ENCODE measurements at places on chromosomes 7 and 10.

DNA sequence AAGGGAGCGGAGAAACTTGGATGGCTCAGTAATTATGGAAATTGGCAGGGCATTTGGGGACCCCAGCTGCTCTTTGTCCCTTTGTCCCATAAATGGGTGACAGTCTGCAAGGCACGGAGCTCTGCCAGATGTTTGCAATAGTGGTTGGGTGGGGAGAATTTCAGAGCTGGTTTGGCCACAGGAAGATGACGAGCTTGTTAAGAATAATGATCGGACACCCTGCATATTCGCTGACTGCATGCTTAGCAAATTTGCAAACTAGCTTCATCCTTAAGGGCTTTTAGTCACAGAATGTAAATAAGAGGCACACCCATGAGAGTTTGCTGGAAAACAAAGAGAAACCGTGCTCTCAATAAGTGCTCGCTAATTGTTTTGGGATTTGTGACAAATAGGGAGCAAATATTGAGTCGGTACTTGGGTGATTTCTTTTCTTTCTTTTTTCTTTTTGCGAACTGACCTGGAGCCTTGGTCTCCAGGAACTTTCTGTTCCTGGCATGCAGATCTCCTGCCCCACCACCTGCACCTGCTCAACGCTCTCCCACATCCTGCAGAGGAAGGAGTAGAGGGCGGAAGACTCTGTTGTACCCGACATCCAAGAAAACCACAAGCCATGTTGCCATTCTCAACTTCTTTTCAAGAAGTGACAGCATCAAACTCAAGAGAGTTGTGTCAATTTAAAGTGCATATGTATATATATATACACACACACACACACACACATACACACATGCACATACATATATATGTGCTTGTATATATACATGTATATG, 238.9 kb downstream of the CAMK1D start:
- DNase-seq = no peak

DNA sequence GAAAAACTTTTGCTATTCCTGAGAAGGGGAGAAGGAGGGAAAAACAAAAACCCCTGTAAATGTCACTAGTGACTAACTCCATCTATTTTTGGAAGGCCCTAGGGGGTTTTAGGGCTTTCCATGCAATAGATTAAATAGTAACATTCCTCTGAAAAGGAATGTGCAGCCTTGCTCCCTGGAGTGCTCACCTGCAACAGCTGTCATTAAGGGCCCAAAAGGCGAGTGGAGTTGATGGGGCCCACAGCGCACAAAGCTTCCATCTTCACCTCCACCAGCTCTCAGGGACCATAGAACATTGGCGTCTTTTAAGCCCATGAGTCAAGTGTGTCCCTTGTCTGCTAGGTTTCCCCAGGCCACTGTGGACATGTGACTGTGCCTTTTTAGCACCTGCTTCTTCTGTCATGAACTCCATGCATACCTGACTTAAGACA, 58.0 kb upstream of the IL6 start:
- no peak for DNase-seq

GRCh38 chr10:47044741-47045140, 133.5 kb downstream of the PTPN20 start:
- no peak for DNase-seq

GRCh38 chr7:157980774-157981173, 606.8 kb downstream of the PTPRN2 start:
- DNase-seq = no peak

GRCh38 chr7:115047958-115048720, 126.2 kb downstream of the MDFIC start:
- no peak for DNase-seq

DNA sequence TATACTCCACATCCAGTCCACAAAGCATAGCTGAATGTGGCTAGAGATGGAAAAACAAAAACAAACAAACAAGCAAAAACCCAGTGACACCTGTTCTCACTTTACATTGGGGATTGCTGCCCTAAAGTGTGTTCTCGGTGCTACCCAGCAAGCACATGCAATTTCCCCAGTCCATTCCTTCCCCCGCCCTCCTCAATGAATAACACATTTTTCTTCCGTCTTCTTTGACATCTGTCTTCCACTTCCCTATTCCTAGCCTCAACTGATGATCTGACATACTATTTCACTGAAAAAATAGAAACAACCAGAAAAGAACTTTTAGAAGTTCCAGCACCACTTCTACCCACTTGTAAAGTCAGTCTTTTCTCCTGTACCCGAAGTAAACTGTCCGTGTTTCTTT, 147.1 kb downstream of the MALRD1 start:
- DNase-seq = no peak

DNA sequence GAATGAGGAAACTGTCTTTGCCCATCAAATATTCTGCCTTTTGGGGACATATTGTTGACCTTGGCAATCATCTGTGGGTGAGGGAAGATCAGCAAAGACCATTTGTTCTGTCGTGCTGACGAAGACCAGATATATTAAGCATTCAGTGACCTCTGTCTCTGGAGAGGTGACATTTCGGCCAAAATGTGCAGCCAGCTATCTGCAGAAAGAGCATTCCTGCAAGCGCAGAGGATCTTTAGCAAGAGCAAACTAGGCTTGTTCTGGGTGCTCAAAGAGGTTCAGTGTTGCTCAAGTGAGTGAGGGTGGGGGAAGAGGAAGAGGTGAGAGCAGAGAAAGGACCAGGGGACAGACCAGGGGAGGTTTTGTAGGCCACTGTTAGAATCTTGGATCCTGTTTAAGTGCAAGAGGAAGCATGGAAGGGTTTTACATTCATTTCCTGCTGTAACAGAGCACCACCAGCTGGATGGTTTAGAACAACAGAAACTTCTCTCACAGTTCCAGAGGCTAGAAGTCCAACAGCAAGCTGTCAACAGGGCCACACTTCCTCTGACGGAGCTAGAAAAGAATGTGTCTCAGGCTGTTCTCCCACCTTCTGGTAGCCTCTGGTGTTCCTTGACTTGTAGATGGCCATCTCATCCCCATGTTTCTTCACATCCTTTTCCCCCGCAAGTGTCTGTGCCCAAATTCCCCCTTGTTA, 11.2 kb downstream of the C10orf120 start:
- no peak for DNase-seq

DNA sequence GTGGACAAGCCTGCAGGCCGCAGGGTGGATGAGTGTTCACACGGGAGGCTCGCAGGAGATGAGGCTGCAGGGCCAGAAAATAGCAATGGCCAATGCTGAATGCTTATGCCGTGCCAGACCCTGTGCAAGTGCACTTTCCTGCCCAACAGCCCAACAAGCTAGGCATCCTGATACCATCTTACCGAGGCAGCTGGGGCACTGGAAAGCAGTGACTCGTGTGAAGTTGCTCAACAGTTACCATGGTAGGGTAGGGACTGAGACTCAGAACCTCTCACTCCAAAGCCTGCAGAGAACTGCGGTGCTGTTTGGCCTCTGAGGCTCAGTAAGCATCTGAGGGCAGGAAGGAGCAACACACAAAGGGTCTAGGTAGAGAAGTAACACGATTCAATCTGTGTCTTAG, 43.7 kb downstream of the JAZF1 start:
- no peak for DNase-seq

DNA sequence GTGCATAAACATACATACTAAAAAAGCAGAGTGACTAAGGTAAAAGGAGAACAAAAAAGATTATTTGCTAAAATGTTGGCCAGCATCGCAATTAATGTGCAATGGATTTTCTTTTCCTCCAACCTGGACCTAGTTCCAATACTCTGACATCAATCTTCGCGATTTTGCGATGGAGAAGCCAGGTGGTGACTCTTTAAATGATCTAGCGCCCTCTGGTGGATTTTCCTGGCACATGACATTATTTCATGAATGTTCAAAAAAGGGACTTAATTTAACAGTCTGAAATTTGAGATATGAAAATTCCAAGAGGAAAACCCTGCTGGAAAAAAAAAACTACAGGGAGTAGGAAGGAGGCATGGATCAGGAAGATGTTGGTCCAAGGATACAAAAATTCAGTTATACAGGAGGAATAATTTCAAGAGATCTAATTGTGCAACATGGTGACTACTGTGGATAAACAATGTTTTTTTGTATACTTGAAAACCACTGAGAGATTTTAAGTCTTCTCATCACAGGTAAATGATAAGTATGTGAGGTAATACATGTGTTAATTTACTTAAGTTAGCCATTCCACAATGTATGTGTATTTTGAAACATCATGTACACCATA, 4.3 kb upstream of the KCNMA1 start:
- peak; percentile 53 for DNase-seq

DNA sequence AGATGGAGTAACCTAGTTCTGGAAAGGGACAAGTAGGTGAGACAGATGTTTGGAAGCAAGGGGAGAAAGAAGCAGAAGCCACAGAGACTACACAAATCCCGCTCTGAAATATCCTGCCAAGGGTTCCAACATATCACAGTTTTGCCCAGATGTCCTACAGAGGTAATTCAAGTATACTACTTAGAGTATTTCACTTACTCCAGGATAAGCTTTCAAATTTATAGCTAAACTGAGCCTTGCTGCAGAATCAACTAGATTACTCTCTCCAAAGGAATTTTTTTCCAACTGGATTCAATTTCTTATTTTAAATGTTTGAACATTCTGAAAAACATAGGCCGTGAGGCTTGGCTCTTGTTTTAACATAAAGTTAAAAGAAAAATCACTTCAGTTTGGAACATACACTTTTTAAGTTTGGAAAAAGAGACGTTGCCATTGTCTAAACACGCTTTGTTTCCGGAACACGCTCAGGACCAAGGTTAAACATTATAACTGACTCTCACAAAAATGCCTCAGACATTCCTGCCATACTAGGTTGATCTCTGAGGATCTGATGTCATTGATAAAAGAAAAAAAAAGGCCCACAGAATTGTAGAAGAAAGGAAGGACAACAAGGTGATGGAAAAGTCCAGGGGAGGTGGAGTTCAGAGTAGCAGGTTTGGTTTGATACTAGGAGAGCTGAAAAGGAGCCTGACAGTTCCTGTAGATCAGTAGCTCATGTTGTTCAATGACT, 74.8 kb downstream of the FAM185A start:
- DNase-seq = no peak

GRCh38 chr7:4931943-4932342, 27.0 kb downstream of the MMD2 start:
- no peak for DNase-seq

GRCh38 chr10:132094581-132095234, 29.0 kb downstream of the JAKMIP3 start:
- no peak for DNase-seq

- no peak for DNase-seq
Observed at GRCh38 chr10:132487241-132488135, 50.1 kb upstream of the INPP5A start.

GRCh38 chr10:109780997-109781396, 142.3 kb downstream of the XPNPEP1 start:
- no peak for DNase-seq

DNA sequence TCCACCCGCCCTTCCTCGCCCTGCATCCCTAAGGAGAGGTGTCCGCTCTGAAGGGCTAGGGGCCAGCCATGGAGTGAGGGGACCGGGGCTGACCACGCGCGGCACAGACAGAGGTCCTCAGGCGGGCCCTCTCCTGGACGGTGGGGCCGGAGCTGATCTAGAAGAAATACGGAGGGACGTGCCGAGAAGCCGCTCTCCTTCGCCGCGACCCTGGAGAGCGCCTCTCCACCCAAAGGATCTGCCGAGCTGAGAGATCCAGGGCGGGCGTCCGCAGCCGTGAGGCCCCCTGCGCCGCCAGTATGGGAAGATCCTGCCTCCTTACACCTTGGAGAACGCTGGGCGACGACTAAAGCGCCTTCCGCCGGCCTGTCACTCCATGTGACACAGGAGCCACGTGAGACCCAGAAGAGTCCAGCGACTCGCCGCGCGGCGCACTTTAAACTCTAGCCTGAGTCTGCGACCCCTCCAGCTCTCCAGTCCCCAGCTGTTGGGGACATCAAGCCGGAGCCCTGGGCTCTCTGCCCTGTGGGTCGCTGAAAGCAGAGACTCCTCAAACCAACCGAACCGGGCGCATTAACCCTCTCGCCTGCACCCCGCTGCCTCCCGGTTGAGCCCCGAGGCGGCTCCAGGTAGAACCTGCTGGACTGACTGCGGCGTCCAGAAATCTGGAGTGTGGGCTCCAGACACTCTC, 1.5 kb upstream of the SFMBT2 start:
- no peak for DNase-seq

DNA sequence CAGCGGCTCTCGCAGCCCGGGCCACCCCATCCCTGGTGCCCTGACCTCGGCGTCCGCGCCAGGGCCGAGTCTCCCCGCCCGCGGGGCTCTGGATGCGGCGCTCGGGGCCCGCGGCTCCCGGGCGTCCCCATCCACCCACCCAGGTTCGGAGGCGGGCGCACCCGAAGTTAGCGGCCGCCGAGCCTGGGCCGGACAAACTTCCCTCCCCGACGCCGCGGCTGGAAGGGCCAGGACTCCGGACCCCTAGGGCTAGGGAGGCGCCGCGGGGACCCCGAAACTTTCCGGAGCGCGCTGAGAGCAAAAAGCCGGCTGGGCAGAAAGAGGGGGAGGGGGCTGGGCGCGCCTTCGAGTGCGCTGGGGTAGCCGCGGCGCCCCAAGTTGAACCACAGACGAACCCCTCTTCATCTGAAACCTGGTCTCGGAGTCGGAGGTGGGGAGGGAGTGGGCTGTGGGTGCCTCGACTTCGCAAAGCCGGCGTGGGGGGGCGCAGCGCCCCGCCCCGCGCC, 3.7 kb upstream of the ELFN1 start:
- no peak for DNase-seq

DNA sequence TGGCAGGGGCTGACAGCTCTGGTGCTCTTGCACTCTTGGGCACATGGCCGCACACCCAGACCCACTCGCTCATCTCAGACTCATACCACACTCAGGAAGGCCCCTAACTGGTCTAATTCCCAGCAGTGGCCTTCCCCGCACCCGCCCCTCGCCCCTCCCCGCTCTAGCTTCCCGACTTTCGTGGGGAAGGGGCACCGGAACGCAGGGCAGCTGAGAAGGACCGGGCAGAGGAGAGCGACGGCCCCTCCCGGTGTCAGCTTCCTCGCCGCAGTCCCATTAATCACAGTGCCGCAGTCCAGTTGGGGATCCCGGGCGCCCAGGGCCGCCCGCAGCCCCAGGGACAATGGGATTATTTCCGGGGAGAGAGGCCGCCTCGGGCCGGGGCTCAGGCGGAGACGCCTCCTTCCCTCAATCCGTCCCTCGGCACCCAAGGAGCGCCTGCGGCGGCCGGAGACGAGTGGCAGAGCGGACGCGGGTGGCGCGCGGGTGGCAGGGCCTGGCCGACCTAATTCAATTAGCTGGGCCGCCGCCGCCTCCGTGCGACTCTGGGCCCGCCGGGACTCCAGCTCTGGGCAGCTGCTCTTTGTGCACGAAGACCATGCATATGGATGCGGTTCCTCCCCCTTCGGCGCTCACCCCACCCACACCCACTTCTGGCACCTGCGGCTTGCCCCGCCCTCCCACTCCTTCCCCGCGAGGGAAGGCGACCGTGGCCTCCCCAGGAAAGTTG, 7.8 kb upstream of the TLX1 start:
- DNase-seq = no peak

GRCh38 chr10:386771-387592, 251.7 kb downstream of the ZMYND11 start:
- DNase-seq = no peak

GRCh38 chr10:63633677-63634487, 112.7 kb downstream of the REEP3 start:
- DNase-seq = no peak

Measured in GM12891 (cell line).